ENCODE measurements at places on chromosomes 13 and 19.

GRCh38 chr13:24625870-24626849, 54.0 kb upstream of the ATP12A start:
- peak; percentile 6 for DNase-seq

- DNase-seq: no peak
Measured at GRCh38 chr19:3613818-3614661, 7.4 kb upstream of the TBXA2R start.

- DNase-seq: no peak
Measured at GRCh38 chr13:28031896-28032288, 43.4 kb upstream of the URAD start.

- no peak for DNase-seq
Measured at GRCh38 chr19:55552620-55553019, 7.3 kb upstream of the SBK3 start.

GRCh38 chr19:42325896-42326771, 699 bp downstream of the MEGF8 start:
- DNase-seq: no peak

DNA sequence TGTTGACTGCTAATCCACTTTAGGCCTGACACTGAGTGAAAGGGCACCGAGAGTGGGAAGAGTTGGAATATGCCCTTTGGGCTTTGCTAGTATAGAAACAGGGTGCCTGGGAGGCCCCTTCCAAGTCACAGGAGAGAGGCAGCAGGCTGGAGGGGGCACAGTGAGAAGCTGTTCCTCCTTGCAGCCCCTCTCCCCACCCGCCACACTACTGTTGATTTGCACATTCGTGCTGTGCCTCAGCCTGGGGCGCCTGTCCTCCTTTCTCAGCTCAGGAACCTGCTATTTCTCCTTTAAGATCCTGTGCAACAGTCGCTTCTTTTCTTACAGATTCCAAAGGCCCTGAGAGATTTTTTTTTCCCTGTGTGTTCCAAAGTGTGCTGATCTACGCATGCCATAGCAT, 2.8 kb upstream of the B3GLCT start:
- DNase-seq: no peak

DNA sequence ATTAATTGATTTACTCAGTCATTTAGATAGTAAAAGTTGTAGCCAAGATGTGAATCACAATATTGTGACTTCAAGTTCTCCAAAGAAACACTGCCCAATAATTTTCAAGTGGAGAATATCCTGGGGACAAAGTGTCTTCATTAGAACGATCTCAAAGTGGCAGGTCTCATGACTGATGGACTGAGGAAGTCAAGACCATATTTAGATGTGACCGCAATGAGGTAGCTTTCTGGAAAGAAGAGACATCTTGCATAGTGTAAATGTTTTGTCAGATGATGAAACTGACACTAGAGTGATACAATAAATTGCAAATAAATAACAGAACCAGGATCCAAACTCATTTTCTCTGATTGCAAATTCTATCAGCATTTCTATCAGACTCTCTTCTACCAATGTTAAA, 1476.9 kb downstream of the EFNB2 start:
- no peak for DNase-seq
